ENCODE measurements at places on chromosomes 12 and 14. TPM values are rescaled to one million over a fixed set of nuclear protein-coding genes. Genes with fewer than 3 reads are reported as not detected.

- DNase-seq = no peak
These were observed 142.1 kb downstream of the ANO4 start for GRCh38 chr12:100936661-100937060.

- DNase-seq = peak; percentile 27
These were observed 512.4 kb upstream of the TMPO start for GRCh38 chr12:98002887-98003493.

DNA sequence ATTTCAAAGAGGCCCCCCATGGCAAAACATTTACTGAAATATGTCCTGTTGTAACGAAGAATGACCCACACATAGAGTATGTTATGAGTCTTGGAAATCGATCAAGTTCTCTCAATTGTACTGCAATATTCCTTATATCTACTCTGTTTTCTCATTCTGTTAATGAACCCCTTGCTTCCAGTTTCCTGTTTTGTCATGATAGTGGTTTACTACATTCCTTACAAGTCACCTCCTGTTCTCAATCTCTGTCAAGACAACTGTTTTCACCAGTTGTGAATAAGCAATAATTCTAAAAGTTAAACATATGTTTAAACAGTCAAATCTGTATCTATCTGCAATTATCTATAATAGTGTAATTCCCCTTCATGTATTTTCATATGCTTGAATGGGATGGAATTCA, 16.4 kb upstream of the ARID2 start:
- no peak for DNase-seq

GRCh38 chr14:99615497-99616157, 11.6 kb upstream of the CCDC85C start:
- no peak for DNase-seq

DNA sequence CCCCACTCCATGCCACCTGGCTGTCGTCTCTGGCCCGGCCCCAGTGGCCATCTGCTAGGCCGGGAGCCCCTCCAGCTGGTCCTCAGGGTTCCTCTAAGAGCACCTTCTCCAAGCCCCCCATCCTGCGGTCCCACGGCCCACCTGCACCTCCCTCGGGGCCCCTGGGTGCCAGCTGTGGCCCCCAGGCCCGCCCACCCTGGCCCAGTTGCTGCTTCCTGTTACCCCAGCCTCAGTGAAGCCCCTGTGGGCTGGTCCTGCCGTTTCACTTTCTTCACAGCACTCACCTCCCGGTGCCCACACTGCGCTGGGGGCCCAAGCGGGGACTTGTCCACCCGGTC, 27.6 kb upstream of the NUDT14 start:
- no peak for DNase-seq

- DNase-seq = peak; percentile 48
These were observed 564 bp downstream of the ATXN3 start for GRCh38 chr14:92105893-92106142.

DNA sequence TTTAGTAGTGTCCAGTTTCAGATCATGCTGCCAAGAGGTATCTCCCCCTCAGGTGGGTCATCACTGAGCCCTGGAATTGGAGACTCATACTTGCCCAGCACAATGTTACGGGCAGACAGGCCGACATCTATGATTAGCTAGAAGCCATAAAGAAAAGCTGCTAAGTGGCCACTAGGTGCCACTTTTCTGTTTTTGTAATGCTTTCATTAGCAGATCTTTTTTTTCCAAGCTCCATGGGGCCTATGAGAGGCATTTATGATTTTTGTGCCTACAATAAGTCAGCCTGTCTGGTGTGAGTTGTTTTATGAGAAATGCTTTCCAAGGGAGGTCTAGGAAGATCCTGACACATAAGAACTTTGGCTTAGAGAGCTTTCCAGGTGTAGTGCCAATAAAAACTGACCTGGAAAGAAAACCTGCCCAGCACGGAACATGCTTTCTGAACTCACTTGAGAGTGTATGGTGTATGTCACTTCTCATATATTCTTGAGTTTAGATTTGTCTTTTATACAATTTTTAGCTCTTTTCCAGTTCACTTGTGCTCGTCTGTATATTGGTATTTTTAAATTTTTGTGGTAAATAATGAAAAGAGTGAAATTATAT, 21.8 kb upstream of the SMCO2 start:
- DNase-seq = peak; percentile 31

DNA sequence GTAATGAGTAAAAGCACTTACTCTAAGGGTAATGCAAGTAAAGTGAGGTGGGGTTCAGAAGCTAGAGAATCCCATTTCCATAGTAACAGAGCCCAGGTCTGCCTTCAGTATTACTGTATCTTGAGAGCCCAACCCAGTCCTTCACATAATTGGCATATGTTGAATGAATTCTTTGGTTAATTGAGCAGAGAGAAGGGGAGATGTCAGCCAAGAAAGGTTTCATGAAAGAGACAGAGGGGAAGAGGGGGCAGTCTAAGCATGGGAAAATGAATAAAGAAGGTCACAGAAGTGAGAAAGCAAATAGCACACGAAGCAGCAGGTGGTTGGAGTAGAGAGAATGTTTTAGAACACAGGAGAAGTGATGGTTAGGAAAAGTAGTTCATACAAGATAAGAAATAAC, 371.1 kb downstream of the SEC23A start:
- DNase-seq = no peak

- DNase-seq = no peak
These were observed 55.4 kb downstream of the SETD3 start for GRCh38 chr14:99425272-99425681.

DNA sequence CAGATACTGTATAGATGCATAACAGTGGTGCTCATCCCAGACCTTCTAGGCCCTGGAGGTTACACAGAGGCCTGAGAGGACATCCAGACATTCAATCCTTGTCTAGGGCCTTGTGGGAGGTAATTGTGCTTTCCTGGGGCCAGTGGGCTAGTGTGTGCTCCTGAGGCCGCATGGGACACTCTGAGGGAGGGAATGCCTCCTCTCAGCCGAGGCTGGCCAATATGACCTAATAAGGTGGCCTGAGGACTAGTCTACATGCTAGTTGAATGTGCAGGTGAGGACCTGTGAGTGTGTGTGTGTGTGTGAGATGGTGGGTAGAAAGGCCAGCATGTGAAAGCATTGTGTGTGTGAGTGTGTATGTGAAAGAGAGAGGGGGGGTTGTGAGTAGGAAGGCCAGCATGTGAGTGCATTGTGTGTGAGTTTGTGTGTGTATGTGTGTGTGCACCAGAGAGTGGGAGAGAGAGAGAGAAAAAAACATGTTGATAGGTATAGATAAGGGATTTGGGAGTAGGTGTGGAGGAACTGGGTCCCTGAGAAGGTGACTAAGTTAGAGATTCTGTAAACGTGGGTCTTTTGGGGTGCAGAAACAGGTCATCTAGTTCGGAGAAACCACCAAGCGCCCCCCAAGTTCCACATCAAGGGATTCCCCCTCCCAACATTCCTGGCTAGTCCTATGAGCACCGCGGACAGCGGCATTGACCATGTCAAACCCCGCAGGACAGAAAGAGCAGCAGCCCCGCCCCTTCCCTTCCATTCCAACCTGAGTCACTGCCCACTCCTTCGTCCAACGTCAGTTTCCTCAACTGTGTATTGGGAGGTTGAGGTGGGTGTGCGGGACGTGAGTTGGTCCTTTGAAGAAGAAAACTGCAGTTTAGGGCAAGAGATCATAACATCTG, 9.7 kb upstream of the KRT81 start:
- no peak for DNase-seq

GRCh38 chr12:124747426-124748161, 116.1 kb downstream of the SCARB1 start:
- DNase-seq = peak; percentile 77

- DNase-seq = no peak
These were observed 14.6 kb downstream of the COL2A1 start for GRCh38 chr12:47989666-47990065.

DNA sequence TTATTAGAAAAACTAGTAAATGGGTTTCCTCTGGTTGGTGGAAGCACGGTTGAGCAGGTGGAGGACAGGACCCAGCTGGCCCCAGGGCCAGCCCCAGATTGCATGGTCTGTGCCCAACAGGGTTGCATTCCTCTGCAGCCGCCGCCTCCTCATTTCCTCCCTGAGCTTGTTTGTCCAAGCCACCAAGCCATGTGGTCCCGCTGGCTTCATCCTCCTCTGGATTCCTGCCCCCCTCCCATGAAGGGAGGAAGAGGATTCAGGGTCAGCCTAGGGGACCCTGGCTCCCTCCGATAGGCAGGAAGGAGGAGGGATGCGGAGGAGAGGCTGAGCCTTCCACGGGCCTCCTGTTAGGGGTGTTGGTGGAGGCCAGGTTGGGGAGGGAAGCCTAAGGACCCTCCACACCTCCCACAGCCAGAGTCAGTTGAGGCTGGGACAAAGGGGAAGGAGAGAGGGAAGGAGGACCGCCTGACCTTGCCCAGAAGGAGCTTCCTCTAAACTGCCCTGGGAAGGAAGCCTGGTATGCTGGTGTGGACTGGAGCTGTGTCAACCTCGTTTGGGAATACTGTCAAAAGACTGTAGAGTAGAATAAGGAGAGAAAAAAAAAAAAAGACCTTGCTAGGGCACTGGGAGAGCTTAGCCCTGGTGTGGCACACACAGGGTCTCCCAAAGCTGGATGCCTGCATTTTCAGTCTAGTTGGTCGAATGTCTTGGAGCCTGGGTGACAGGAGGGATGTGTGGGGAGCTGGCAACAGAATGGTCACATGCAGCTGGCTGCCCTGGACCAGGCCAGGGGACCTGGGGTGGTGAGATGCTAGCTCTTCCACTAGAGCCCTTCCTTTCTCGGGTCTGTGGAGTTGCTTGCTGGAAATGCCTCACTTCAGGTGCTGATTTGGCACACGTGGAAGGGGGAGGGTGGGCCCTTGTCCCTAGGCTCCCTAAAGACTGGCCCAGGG, 42.4 kb downstream of the PLEKHG3 start:
- DNase-seq = no peak

GRCh38 chr14:104700225-104700651, 10.8 kb downstream of the INF2 start:
- no peak for DNase-seq

DNA sequence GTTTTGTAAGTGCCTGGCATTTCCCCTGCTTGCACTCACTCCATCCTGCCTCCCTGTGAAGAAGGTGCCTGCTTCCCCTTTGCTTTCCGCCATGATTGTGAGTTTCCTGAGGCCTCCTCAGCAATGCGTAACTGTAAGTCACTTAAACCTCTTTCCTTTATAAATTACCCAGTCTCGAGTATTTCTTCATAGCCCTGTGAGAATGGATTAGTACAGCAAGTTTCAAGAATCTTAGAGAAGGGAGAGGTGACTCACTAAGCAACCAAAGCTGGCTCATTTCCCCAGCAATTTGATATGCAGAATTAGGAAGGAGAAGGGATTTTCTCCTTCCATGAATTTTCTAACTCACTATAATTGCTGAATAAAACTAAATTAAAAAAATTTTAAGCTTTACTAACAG, 251.0 kb upstream of the FOXG1 start:
- DNase-seq = no peak

GRCh38 chr12:5467931-5468330, 36.0 kb downstream of the NTF3 start:
- DNase-seq = no peak

GRCh38 chr12:95582230-95583058, 31.2 kb upstream of the USP44 start:
- DNase-seq = peak; percentile 50

- no peak for DNase-seq
These were observed 19.5 kb upstream of the GAS2L3 start for GRCh38 chr12:100553936-100554335.

- no peak for DNase-seq
These were observed 230.5 kb downstream of the PCNX1 start for GRCh38 chr14:71137536-71138447.

- DNase-seq = no peak
These were observed 36.4 kb upstream of the FICD start for GRCh38 chr12:108478611-108479206.

KRT71 gene
- not detected for total RNA-seq

CYP46A1 gene
- total RNA-seq = 0.22 TPM

GYS2 gene
- not detected for total RNA-seq

PTCSC3 gene
- not detected for total RNA-seq

FSCB gene
- total RNA-seq = not detected

OVCH1 gene
- not detected for total RNA-seq

LMO3 gene
- not detected for total RNA-seq

RGS6 gene
- total RNA-seq = not detected

ARHGEF40 gene
- total RNA-seq = 38.7 TPM

All from SJSA1 (cell line).